ENCODE measurements at places on chromosomes 4 and X.

DNA sequence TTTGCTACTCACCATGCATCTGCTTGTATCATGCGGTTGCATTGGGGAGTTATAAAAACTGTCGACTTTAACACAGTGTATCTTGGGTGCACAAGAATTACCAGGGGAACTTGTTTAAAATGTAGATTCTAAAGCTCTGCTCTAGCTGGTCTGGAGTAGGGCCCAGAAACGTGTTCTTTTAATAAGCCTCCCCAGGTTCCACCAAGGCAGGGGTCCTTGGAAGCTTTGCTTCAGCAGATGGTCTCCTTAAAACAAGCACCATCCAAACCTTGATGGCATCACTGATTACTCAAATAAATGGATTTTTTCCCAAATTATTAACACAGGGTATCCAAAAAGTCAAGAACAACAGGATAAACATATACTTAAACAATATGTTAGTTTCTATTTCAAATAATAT lies 120.2 kb upstream of the NDP start:
- DNase-seq: no peak

DNA sequence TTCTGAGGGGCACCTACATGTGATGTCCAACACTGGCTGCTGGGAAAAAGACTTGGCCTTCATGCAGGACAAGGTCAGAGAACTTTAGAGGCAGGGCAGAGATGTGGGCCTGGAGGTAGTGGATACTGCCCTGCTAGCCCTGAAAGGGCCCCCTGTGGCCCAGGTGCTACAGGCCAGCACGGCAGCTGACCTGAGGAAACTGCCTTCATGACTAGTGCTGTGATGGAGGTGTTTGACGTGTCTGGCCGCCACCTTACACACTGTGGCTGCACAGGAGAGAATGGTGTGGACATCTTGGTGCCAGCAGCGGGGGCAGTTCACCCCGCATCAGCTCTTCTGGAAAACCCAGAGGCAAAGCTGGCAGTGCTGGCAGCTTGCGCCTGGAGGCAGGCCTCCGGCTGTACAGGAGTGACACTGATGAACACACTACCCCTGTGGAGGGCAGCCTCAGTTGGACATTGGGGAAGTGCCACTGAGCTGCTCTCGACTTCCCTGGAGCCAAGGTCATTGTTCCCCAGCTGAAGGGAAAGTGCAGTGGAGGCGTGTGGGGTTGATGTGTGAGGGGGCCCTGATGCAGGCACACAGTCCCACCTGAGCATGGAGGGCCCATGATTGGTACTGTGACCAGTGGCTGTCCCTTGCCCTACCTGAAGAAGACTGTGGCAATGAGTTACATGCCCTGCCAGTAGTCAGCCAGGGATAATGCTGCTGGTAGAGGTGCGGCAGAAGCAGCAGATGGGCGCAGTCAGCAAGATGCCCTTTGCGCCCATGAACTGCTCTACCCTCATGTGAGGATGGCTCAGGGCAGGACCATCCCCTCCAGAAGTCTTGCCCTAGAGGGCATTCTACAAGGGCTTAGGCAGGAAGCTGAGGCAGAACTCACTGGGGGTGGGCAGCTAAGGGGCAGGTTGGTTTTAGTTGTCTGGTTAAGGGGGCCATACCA lies 36.9 kb downstream of the COQ2 start:
- no peak for DNase-seq

DNA sequence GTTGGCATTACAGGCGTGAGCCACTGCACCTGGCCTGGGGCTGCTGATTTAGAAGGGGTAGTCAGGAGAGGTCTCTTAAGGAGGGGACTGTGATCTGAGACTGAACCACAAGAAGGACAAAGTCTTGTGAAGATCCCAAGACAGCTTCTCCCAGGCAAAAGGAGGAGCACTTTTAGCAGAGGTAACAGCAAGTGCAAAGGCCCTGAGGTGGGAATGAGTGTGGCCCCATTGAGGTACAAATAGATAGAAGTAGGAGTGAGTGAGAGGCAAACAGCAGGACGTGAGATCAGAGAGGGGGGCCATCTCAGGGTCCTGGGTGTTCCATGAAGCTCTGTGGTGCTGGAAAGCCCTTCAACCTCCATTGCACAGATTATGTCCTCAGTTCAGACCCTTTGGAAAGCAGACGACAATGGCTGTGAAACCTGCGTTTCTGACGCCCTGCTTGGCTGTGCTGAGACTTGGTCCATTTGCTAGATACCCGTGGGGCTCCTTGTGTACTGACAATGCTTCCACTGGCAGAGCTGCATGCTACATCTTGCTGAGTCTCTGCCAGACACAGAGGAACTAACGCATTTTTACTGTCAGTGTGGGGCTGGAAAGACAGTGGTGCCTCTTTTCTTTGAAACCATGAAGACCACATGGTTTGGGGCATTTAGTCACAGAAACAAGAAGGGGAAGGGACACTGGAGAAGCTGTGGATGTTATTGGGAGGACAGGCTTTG lies 1.3 kb upstream of the CCKAR start:
- DNase-seq: no peak

DNA sequence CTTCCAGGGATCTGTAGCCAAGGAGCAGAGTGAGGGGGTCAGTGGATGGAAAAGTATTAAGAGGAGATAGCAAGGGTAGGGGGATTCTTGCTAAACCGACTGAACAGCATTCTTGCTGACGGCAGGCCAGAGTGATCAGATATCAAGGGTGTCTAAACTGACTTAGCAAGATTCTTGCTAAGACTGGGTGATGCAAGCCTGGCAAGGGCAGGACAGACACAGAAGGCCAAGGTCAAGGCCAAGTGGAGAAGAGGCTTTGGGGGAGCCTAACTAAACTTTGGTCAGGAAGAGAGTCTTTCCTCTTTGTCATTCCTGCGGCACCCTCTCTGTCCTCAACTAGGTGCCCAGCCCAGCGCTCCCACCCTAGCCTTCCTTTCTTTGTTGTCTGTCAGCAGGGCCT lies 799 bp downstream of the XPNPEP2 start:
- DNase-seq: no peak

GRCh38 chr4:124282301-124282898 lies 430.1 kb downstream of the ANKRD50 start:
- no peak for DNase-seq

GRCh38 chr4:105296672-105297071 lies 150.0 kb downstream of the TET2 start:
- DNase-seq: no peak

DNA sequence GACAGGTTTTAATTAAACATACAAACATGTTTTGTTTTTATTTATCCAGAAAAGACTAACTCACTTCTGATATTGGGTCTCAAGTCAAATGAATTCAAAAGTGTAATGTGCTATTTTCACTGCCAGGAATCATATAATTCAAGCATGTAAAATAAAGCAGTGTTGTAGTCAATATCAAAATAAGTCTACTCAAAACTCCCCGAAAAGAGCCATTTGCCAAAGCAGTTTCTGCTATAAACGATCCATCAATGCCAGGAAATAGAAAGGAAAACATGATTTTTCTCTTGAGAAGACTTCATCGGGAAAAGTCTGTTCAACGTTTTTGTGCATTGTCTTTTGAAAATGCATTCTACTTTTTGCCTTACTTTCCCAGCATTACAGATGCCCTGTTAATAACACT lies 633.3 kb downstream of the FAT4 start:
- no peak for DNase-seq

- peak; percentile 1 for DNase-seq
These were observed 245.9 kb upstream of the GIMD1 start for GRCh38 chr4:106614441-106614840.

GRCh38 chr4:31427691-31428090 lies 707.5 kb downstream of the PCDH7 start:
- DNase-seq: no peak

DNA sequence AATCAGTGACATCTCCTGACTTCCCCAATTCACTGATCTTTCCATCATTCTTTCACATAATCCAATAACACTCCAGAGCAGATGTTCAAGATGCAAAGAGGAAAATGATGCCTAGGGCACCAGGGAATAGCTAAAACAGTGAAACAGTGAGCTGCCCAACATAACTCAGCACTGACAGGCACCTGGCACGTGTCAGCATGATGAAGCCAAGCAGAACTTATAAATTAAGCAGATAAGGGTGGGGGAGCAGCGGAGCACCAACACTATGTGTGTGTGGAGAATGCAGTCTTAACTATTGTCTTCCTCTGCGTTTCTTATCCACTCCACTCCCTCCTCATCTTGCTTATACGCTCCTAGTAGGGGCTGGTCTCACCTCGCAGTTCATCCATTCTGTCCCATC lies 89.4 kb downstream of the AMMECR1 start:
- DNase-seq: no peak

DNA sequence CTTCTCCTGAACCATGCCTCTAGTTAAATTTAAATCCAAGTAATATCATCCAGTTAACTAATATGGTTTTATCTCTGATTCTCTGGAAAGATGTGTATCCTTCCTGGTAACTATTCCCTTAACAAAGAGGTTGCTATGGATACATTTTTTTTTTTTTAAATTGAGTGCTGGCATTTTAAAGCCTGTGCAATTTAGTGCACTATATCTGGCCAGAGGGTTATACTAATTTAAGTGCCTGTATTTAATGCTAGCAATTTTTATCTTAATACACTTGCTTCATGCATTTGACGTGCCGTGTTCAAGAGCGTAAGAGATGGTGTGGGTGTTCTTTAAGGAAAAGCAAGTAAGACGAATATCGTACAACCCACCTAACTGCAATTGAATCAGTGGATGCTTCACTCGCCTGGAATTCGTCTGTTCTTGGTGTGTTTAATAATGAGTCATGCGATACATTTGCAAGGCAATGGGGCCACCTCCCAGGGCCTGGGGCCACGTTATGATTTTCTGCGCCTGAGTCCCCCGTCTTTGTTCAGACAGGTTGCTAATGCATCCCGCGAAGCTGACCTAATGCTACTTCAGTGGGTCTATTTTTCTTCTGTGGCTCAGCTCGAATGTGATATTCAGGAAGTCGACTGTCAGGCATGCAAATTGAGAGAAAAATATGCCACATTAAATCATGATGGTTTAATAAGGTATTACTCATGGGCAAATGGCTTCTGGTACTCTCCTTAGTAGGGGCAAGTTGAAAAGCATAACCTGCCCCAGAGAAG lies 14.2 kb upstream of the MID1 start:
- DNase-seq: no peak

DNA sequence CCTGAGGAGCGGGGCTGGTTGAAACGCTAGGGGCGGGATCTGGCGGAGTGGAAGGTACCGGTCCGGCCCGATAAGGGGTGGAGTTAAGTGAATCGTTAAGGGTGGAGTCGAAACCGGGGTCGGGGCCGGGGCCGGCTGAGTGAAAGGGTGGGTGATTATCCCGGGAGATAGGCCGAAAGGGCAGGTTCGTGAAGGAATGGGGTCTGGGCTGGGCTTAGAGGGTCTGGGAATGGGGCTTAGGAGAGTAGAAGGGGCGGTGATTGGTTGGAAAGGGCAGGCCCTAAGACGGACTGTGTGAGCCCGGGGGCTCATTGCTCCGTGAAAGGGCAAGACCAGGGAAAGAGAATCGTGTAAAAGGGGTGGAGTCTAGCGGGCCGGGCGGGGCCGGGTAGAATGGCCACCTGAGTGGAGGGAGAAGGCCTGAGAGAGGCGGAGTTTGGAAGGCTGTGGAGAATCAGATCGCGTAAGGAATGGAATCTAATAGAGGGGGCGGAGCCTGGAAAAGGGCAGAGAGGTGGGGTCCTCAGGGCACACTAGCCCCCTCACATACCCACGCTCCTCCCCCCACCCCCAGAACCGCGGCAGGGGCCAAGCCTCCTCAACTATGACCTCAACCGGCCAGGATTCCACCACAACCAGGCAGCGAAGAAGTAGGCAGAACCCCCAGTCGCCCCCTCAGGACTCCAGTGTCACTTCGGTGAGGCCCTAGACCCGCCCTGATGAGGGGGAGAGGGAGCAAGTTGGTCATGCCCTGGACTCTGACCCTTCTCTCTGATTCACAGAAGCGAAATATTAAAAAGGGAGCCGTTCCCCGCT lies 430 bp downstream of the HDAC6 start:
- peak; percentile 76 for DNase-seq

GRCh38 chr4:189092581-189092980 lies 848.1 kb upstream of the FRG1 start:
- DNase-seq: no peak

- DNase-seq: no peak
These were observed 776 bp downstream of the RBM47 start for GRCh38 chr4:40628888-40629287.

DNA sequence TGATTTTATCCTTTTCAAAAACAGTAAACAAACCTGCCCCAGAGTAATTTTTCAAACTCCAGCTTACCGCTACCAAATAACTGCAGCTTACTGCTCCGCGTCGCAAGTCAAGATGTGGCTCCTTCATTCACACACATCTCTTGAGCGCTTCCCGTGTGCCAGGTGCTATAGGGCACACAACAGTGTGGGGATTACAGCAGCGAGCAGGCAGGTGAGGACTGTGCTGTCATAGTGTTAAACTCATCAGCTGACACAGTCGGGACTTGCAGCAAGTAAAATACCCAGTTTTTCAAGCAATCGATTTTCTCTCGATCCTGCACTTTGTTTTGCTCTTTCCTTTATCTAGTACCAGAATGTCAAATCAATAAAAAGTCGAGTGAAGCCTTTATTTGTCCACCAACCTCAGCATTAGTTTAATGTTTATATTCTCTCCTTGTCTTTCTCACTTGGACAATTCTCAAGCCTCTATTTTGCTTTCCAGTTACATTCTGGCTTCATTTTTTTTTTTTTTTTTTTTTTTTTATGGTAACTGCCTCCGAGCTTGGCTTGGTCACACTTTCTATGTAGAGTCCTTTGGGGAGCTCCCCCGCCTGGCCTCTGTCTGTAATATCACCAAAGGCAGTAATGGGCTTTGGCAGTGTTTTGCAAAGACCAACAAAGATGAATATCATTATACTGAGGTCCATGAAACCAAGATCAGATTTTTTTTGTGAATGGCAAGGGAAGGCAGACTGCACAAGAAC lies 8.3 kb upstream of the ASB5 start:
- DNase-seq: peak; percentile 27

DNA sequence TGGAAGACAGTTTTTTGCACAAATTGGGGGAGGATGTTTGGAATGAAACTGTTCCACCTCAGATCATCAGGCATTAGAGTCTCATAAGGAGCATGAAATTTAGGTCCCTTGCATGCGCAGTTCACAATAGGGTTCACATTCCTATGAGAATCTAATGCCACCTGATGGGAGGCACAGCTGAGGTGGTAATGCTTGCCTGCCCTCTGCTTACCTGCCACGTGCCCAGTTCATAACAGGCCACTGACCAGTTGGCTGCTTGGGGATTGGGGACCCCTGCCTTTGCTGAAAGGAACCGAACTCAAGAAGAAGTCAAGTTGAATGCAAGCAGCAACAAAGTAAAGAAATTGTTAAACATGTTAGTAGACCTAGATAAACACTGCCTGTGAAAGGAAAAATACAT lies 4.6 kb upstream of the HSPA4L start:
- no peak for DNase-seq

- peak; percentile 21 for DNase-seq
These were observed 694.8 kb upstream of the INTU start for GRCh38 chr4:126937846-126938422.

GRCh38 chrX:112012360-112012759 lies 70.2 kb downstream of the TRPC5 start:
- no peak for DNase-seq

Measured in right lung (tissue), 10 donors.